ENCODE measurements at places on chromosomes 13 and 19. TPM values are rescaled to one million over a fixed set of nuclear protein-coding genes. Genes with fewer than 3 reads are reported as not detected.
A peak's percentile ranks its signal among the peaks of the same experiment; 100 is the strongest.

The LAIR2 gene
- not detected for total RNA-seq

The CYP4F8 gene
- total RNA-seq: not detected

The SYCN gene
- not detected for total RNA-seq

GRCh38 chr13:95870421-95870820 lies 182.8 kb downstream of the UGGT2 start:
- H3K27me3 ChIP-seq: no peaks in the 10 kb centered on the region
- no peak overlapping the region for H3K27ac ChIP-seq
- DNase-seq: no peak
- no peaks in the 10 kb centered on the region for H3K4me1 ChIP-seq

GRCh38 chr19:7533281-7533885 lies 2.1 kb upstream of the PNPLA6 start:
- H3K27me3 ChIP-seq: no peaks in the 10 kb centered on the region
- H3K27ac ChIP-seq: peak overlapping the region; percentile 85
- no peaks in the 10 kb centered on the region for H3K36me3 ChIP-seq
- H3K4me3 ChIP-seq: peak overlapping the region; percentile 71

Measured in cardiac muscle cell (in vitro differentiated cells and primary cell).